ENCODE measurements at places on chromosomes 4 and X. TPM values are rescaled to one million over a fixed set of nuclear protein-coding genes. Genes with fewer than 3 reads are reported as not detected.

- no peak overlapping the region for H3K27ac ChIP-seq
- H3K4me3 ChIP-seq = no peak overlapping the region
- no peaks in the 10 kb centered on the region for H3K36me3 ChIP-seq
Observed at GRCh38 chr4:54384563-54384962, 155.5 kb downstream of the PDGFRA start.

DNA sequence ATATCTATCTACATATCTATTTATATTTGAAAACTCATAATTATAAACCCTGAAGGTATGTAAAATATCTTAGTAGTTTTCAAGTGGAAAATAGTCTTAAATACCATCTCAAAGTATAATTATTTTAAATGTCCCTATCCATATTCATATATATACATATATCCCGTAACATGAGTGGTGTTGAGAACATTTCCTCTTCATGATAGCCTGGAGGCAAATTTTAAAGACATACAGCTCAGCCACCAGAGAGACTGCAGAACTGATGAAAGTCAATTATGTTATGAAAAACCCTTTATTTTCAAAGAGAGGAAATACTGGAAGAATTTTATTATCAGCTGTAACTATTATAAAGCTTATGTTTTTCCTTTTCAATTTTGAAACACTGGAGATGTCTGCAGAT lies 1806.7 kb upstream of the PCDH7 start:
- H3K36me3 ChIP-seq = no peaks in the 10 kb centered on the region
- no peaks in the 10 kb centered on the region for H3K4me1 ChIP-seq
- no peak overlapping the region for H3K4me3 ChIP-seq

Gene POLN
- 4.6 TPM for total RNA-seq

DNA sequence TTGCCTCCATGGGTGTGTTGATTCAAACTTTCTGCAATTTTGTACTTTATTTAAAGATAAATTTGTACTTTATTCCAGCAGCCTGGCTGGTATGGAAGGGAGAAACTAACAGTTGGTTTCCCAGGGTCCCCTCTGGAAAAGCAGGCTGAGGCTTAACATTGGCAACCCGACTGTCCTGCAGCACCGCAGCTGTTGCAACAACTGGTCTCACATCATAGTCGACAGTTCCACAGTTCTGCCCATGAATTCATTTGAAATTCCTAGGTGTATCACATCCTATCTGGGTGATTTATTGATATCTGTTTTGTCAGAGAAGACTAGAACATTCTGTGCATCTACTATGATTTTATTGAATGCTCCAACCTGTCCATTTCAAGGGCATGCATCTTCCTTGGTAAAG lies 98.8 kb upstream of the GATB start:
- no peaks in the 10 kb centered on the region for H3K36me3 ChIP-seq
- DNase-seq = no peak
- H3K4me1 ChIP-seq = no peaks in the 10 kb centered on the region
- no peak overlapping the region for H3K4me3 ChIP-seq
- H3K27ac ChIP-seq = no peak overlapping the region

GRCh38 chr4:171896426-171896825 lies 83.2 kb downstream of the GALNTL6 start:
- no peaks in the 10 kb centered on the region for H3K27me3 ChIP-seq
- no peak overlapping the region for H3K27ac ChIP-seq
- H3K4me3 ChIP-seq = no peak overlapping the region

- H3K4me1 ChIP-seq = peaks cover 4% of the 10 kb centered on the region
- no peak overlapping the region for H3K27ac ChIP-seq
- H3K36me3 ChIP-seq = no peaks in the 10 kb centered on the region
- DNase-seq = peak; percentile 56
- H3K4me3 ChIP-seq = no peak overlapping the region
Observed at GRCh38 chrX:135596495-135596894, 76.0 kb downstream of the INTS6L start.

Gene PPEF2
- not detected for total RNA-seq

DNA sequence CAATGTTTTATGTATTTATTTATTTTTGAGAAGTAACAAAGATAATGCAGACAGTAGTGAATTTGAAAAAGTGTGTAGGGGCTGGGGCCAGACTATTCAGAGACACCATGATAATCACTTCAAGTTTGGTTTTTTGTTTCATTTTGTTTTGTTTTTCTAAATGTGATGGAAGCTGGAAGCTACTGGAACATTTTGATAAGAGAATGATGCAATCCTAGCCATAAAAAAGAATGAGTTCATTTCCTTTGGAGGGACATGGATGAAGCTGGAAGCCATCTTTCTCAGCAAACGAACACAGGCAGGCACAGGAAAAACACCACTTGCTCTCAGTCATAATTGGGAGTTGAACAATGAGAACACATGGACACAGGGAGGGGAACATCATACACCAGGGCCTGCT lies 706.6 kb upstream of the EPHA5 start:
- H3K27me3 ChIP-seq = no peaks in the 10 kb centered on the region
- H3K36me3 ChIP-seq = no peaks in the 10 kb centered on the region
- DNase-seq = no peak
- no peak overlapping the region for H3K27ac ChIP-seq
- no peaks in the 10 kb centered on the region for H3K4me1 ChIP-seq

GRCh38 chr4:35793766-35794165 lies 450.5 kb downstream of the ARAP2 start:
- no peaks in the 10 kb centered on the region for H3K4me1 ChIP-seq
- H3K4me3 ChIP-seq = no peak overlapping the region
- DNase-seq = no peak
- H3K27ac ChIP-seq = no peak overlapping the region

DNA sequence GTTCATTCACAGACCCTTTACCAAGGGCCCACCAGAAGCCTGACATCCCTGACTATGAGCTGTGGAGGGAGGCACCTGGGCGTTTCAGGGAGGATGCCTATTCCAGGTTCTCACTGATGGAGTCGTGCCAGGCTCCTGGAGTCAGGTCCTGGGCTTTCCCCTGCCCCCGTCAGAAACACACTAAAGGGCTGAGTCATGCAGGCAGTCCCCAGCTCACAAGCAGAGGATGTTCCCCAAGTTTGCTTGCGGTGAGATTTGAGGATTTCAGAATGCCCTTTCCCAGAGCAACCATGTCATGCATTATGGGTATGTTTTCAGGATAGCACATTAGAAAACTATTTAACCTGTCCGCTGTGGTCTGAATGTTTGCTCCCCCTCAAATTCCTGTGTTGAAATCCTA lies 45.2 kb downstream of the FHDC1 start:
- DNase-seq = no peak
- H3K4me1 ChIP-seq = no peaks in the 10 kb centered on the region
- no peaks in the 10 kb centered on the region for H3K36me3 ChIP-seq

DNA sequence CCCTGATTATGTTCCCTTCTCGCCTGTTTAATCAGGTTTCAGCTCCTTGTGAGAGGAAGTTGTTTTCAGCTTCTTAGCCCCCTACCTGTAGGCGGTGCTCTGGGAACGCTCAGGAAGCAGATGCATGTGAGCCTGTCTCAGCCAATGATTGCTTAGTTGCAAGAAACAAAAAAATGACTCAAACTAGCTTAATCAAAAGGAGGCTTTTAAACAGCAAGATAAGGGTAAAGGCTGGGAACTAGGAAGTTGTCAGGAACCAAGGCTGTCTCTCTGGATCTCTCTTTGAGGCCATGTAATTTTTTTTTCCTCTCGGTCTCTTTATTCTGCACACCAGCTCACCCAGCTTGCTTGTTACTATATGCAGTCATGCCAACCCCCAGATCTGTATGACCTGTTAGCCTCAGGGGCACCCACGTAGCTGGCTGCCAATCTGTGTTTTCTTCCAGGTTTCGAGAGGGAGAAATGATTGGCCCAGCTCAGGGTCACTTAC lies 109.1 kb downstream of the PTTG2 start:
- H3K36me3 ChIP-seq = peaks cover 4% of the 10 kb centered on the region
- H3K27me3 ChIP-seq = no peaks in the 10 kb centered on the region
- H3K4me1 ChIP-seq = peaks cover 32% of the 10 kb centered on the region
- H3K4me3 ChIP-seq = no peak overlapping the region
- peak overlapping the region; percentile 87 for H3K27ac ChIP-seq

Gene PGAM4
- total RNA-seq = not detected

Gene GDPD2
- total RNA-seq = not detected

Gene HELT
- not detected for total RNA-seq

DNA sequence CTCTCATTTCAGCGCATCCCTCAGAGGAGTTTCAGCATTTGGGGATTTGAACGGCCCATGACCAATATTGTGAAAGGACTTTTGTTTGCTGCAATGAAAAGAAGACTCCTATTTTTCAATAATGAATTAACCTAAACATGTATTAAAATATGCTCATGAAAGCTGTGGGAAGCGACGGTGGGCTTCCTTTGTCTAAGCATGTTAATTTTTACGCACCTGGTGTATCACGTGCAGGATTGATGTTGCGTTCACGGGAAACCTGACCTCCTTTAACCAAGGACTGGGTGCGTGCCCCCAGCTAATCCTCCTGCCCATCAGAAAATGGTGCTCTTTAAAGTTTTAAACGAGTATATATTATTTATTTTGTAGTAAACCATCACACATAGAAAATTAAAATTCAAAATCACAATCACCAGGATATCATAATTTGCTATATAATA lies 590 bp upstream of the CCDC110 start:
- peak overlapping the region; percentile 39 for H3K27ac ChIP-seq
- no peaks in the 10 kb centered on the region for H3K36me3 ChIP-seq
- peak overlapping the region; percentile 93 for H3K4me3 ChIP-seq
- peaks cover 11% of the 10 kb centered on the region for H3K4me1 ChIP-seq
- H3K27me3 ChIP-seq = peaks cover 41% of the 10 kb centered on the region
- DNase-seq = no peak

DNA sequence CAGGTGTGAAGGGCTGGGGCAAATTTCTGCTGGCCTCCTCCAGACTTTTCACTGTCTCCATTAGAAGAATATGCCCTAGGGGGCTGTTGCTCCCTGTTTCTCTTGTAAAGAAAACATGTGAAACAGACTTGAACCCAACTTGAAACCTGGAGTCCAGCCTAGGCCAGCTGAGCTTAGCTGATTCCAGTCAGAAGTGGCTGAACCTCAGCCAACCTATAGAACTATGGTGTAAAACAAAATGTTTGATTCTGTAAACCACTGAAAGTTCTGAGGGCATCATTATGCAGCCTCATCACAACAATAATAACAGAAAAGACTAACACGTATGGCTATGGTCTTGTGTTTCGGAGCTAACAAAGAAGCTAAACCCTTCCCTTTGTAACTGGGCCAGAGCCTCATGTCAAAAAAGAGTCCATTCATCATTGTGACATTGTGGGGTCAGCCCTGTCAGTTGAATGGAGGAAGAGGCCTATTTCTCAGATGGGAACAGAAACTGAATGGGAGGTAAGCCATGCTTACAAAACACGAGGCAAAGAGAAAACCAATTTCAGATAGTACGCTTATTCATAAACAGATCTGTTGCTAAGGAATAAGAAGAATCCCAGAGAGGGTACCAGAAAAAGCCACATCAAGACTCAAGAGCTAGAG lies 34.1 kb downstream of the SETD7 start:
- no peaks in the 10 kb centered on the region for H3K4me1 ChIP-seq
- H3K4me3 ChIP-seq = no peak overlapping the region
- H3K36me3 ChIP-seq = peaks cover 3% of the 10 kb centered on the region
- no peak for DNase-seq

DNA sequence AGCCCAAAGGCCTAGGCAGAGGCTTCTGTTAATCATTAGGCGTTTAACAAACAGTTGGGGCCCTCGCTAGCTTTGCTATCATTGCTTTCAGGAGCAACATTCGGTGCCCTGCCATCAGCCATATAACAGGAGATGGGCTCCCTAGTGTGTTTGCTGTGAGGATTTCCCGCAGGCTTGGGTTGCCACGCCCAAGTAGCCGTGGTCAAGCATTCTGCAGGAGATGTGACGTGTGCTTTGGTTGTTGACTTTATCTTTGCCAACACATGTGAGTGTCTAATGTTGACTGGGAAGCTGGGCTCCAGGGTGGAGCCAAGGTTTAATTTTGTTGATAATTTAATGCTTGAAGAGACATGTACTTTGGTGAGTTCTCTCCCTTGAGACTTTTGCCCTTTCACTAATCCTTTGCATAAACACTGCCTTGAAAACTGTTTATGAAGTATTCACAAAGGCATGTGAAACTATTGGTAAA lies 184.6 kb upstream of the KIT start:
- no peaks in the 10 kb centered on the region for H3K36me3 ChIP-seq
- H3K4me3 ChIP-seq = no peak overlapping the region
- H3K27me3 ChIP-seq = peaks cover 7% of the 10 kb centered on the region

Gene ADH7
- not detected for total RNA-seq

Gene MAD2L1
- 51.4 TPM for total RNA-seq

DNA sequence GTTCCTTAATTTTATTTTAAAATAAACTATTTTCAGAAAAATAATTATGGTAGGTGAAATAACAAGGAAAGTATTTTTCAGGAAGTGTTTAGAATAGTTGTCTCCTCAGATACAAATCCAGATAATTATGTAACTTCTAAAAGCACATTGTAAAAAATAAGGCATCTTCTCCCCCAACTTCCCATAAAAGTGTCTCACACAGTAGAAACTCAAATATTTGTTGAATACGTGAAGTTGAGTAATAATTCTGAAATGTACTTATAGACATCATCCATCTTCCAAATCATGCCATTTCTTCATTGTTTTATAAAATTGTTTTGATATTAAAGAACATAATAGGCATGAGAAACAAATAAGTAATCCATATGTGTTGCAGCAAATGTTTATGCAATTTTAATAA lies 18.0 kb downstream of the SHISA3 start:
- peaks cover 13% of the 10 kb centered on the region for H3K36me3 ChIP-seq
- no peak for DNase-seq
- H3K27ac ChIP-seq = no peak overlapping the region

DNA sequence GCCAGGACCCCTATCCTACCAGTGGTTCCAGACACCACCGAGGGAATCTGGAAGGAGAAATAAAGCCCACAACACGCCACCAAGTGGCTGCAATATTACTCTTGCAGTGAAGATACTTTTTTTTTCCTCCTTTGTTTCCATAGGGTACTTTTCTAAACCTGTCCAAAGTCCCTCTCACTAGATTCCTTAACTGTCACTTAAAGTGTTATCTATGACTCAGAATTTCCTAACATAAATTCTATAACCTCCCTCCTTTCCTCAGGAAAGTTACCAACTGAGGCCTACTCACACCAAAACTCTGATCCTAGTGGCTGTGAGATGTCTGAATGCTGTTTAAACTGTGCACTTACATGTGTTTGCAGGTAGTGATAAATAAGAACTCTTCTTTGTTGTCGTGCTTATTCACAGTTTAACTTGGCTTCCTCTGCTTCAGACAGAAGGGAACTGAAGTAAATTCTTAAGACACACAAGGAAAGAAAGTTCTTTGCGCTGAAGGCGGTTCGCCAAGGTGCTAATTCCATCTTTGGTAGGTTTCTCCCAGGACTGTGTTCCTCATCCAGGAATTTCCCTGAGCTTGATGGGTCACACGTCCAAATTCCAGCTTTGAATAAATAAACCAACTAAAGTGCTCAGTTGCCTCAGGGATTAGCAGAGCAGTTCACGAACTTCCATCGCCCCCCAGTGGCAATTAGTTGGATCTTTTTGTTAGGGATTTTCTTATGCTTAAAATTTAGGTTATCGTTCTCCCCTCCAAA lies 10.7 kb upstream of the HCCS start:
- peaks cover 18% of the 10 kb centered on the region for H3K4me1 ChIP-seq
- H3K36me3 ChIP-seq = no peaks in the 10 kb centered on the region
- no peak for DNase-seq
- H3K27ac ChIP-seq = no peak overlapping the region
- H3K27me3 ChIP-seq = no peaks in the 10 kb centered on the region
